Chondrocyte (in vitro differentiated cells): ENCODE measurements at places on chromosomes 3 and 15.

- no peak for DNase-seq
These were observed 15.2 kb downstream of the RFTN1 start for GRCh38 chr3:16498130-16498890.

DNA sequence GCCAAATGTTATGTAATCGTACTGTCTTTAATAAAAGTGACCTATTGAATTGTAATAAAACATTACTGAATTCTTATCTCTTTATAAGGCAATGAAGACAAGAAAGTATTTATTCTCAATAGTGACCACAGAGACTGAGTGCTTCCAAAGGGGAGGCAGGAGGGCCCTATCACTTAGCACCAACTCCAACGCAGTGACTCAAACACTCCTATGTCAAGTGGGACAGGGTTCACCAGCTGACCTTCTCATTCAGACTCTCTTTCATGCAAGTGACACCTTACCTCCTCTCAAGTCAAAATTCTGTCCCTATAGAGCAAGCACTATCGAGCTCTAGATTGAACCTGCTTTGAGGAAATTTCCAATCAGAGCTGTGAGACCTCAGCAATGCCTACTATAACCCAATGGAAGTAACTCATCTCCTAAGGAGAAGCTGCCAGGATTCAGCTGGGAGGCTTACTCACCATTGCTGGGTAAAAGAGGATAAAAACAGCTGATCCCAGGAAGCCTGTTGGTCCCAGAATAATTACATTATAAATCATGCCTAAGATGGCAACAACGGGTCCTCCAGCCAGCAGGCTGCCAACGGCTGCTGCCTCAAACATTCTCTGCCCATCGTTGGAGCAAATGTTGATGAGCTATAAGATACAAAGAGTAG is 35.6 kb downstream of the ABCC5 start:
- no peak for DNase-seq

GRCh38 chr15:29672923-29673809 is 149.1 kb downstream of the TJP1 start:
- DNase-seq: no peak

DNA sequence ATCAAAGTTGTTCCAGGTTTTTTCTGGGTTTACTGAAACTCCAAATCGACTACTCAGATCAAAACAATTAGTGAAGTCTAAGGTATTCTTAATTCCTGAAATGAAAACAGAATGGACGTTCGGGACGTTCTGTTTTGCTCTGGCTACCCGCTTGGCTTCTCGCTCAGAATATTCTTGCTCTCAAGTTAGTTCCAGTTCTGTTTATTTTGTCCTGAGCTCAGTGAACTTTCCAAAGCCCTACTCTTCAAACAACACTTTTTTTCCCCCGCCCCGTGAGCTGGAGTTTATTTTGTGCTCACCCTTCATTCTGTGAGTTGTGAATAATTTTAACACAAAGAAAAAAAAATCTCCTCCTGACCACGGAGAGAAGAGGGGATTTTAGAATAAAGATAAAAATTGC is 72.6 kb downstream of the SAMMSON start:
- no peak for DNase-seq
